ENCODE measurements at places on chromosomes 16 and 17.

DNA sequence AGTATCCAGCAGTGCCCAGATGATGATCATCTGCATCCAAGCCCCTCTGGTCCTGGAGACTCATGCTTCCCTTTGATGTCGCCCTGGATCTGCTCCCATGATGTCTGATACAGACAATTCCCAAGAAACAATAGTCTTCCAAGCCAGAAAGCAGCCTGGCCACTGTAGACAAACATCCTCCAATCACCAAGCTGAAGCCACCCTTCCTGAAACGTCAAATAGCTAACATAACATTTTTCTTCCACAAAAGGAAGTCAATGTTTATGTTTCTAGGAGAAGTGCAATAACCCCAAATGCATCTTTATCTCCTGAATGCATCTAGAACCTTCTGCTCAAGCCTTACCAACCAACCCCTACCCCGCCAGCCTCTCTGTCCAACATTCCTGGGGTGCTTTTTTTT lies 1.2 kb upstream of the DPEP2 start:
- no peak for DNase-seq

DNA sequence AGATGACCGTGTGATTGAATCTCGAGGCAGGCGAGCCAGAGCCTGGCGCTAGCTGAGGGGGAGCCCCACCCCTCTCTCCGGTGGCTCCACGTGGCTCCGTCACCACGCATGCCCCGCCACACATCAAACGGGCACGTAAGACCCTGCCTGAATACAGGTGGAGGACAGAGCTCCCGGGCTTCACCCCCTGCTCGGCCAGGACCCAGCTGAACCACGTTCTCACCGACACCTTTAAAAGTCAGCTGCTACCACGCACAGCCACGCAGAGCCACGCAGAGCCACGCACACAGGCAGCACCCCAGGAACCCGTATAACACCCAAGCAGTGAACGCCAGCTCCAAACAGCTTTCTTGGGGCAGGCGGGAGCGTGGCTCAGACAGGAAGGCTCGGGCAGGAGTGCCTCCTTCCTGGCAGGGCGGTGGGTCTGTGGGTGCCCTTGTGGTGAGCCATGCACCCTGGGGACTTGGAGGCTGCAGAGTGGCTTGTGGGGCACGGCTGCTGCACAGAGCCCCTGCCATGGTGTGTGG lies 4.4 kb downstream of the TMEM204 start:
- no peak for DNase-seq

DNA sequence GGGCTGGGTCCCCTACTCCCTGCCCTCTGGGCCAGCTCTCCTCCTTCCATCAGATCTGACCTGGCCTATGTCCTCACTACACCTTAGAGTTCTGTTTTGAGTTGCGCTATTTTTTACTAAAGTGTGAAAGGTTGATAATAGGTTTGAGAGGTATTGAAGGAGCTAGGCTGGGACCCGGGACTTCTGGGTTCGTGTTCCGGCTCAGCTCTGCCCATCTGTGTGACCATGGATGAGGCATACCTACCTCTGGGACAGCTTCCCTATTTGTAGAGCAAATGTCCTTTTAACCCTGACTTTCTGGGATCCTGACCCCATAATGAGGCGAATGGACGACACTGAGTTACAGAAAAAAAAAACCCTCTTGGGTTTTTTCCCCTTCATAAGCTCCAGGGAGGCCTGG lies 36.0 kb downstream of the IL21R start:
- DNase-seq: no peak

DNA sequence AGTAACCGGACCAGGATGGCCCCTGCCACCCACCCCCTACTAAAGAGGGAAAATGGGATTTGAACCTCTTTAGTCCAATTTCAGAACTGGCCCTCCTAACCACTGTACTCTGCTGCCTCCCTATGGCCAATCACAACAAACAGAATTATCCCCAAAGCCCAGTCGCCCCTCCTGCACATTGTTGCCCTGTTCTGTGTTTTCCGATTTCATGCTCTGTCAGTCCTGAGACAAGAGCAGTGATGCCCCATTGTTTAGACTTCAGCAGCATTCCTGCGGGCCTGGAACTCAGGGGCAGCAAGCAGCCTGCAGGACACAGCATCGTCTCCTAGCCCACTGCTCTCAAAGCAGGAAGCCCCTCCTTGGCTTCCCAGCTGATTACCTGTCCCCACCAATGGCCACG lies 20.5 kb upstream of the KLHL11 start:
- no peak for DNase-seq

DNA sequence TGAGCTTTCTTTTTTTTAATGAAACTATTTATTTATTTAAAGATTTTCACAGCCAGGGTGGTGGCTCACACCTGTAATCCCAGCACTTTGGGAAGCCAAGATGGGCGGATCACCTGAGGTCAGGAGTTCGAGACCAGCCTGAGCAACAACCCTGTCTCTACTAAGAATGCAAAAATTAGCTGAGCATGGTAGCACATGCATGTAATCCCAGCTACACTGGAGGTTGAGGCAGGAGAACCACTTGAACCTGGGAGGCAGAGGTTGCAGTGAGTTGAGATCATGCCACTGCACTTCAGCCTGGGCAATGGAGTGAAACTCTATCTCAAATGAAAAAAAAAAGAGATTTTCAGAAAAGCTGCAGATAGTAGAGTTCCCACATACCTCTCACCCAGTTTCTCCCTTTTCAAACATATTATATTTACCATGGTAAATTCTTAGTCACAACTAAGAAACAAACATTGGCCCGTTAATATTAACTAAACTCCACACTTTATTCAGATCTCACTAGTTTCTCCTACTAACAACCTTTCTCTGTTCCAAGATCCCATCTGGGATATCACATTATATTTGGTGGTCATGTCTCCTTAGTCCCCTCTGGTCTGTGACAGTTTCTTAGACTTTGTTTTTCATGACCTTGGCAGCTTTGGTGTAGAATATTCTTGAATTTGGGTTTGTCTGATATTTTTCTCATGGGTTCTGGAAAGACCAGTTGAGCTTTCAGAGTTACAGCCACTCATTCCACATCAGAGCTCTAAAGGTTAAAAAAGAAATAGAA lies 7.8 kb upstream of the TAT start:
- no peak for DNase-seq

GRCh38 chr16:54112451-54113206 lies 174.0 kb downstream of the IRX3 start:
- no peak for DNase-seq

- DNase-seq: no peak
Measured at GRCh38 chr17:7322520-7323194, 6.5 kb downstream of the NEURL4 start.

Data from fibroblast of skin of right biceps (primary cell).